ENCODE measurements at places on chromosomes 5 and 9.

- DNase-seq: no peak
Observed at GRCh38 chr5:150299571-150300327, 3.0 kb downstream of the ARSI start.

DNA sequence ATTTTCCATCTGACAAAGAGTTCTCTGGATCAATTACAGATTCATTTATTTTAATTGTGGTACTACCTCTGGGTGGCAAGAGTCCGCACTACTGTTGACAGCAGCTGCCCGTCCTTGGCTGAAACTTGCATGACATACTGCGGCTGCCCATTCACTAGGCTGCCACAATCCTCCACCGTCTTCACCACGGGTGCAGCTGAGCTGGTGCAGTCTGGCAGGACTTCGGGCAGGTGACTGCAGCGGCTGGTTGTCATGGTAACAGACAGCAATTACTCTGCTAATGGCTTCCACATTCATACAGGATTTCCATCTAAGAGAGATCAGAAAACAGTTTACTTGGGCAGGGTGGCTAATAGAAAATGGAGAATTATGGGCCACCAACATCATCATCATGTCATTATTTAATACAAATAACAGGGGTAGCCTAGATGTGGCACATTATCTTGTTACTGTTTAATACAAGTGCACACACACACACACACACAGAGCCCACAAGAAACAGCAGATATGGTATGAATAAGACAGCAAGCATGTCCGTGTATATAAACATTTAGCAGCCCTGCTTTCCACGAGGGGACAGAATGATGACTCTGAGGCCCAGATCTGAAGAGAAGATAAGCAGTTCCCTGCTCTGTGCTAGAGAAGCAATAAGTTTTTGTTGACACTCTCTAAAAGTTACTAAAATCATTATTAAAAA is 112.3 kb downstream of the MARCHF3 start:
- DNase-seq: peak; percentile 34

GRCh38 chr9:123485216-123485615 is 129.2 kb downstream of the CRB2 start:
- no peak for DNase-seq

DNA sequence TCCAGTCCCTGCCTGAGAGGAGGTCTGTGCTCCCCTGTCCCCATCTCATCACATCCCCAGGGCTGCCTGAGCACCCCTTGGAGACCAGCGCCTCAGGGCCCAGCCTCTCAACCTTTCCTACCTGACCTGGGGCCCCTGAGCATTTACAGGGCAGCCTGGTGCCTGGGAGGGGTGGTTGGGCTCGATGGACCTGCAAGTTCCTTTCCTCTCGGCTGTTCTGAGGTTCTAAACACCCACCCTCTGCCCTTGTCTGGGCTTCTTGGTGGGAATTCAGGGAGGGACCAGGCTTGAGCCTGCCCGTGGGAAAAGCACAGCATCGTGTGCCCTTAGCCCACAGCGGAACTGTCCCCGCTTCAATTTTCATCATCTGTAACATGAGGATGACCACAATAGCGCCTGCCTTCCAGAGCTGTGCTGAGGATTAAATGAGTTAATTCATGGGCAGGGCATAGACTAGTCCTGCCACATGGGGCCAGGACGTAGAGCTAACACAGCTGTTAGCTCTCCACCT is 91.0 kb upstream of the SH3PXD2B start:
- no peak for DNase-seq

DNA sequence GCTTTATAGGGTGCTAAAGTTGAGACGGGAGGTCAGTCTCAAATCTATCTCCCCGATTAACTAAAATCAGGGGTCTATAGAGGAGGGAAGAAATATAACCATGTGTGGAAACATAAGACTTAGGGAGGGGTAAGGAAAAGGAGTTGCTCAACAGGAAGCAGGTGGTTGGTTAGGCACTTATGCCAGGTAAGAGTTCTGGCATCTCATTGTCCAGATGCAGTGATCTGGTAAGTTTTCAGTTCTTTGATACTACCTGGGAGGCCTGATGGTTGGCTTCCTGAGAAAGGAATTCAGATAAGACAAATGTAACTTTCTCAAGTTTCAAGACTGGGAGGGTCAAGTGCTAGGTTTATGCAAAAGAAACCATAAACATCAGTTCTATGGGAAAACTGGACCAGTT is 47.7 kb downstream of the CERT1 start:
- no peak for DNase-seq

DNA sequence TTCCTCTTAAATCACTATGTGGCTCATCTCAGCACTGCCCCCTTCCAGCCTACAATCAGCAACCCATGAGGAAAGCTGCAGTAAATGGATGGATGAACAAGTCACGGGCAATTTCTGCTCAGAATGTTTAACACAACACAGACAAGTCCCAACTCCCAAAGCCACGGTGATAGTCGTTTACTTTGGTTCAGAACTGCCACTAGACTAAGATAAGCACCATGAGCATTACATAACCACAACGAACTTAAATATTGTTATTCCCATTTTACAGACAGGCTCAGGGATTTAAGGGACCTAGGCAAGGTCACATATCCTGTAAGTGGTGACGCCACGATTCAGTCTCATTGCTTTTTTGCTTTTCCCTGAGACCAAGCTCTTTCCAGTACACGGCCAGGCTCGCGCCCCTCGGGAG is 2.0 kb upstream of the SMIM27 start:
- DNase-seq: no peak

- DNase-seq: peak; percentile 61
Observed at GRCh38 chr9:7104625-7105024, 346.9 kb downstream of the KDM4C start.

- no peak for DNase-seq
Observed at GRCh38 chr5:176888865-176889165, 10.3 kb downstream of the HK3 start.

DNA sequence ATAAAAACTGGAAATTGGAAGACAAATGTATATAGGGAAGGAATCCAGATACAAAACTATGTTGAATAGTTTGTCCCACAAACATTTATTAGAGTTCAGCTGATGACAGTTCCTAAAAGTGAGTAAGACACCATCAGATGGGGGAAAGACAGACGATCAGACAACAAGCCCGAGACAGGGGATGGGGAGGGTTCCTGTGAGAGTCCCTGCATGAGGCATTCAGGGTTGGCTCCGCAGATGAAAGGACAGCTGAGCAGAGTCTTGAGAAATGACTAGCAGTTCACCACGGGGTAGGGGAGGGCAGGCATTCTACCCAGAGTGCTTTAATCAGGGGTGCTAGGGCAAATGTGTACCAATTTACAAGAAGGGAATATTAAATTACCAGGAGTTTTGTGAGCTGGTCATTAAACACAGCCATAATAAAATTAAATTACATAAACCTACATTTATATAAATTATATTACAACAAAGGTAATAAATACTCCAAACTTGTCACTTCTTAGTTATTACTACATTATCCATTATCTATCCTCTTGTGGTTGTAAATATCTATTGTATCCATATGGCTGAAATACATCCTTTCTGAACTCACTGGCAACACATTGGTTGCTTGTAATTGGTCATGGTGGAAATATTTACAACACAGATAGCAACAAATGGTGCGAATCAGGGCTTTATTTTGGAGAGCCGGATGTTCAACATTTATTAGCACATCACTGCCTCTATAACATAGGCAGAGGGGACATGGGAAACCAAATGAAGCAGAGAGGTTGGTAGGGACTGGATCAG is 27.8 kb downstream of the TNFSF15 start:
- no peak for DNase-seq

DNA sequence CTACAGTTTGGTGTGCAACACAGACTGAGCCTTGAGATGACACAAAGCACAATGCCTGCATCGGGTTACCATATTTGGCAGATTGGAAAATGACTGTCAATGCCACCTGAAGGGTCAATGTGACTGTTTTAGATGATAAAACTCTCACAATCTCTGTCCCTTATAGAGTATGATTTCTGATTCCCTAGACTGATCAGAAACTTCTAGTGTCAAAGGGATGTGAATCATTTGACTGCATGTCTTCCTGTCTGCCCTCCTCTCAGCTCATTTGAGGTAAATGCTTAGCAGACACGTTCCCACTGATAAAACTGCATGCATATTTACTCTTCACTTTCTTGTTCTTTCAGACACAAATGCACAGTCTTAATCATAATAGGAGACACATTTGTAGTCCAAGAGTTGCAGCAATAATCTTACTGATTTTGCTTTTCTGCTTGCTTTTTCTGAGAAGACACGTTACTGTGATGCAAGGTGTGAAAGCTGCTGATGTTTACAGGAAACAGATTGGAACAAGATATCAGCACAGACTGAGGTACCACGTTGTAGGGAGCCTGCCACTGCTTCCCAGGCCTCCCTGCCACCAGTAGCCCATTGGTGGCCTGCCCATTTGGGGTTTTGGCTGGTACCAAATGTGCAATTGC is 77.8 kb downstream of the GCNT4 start:
- no peak for DNase-seq

GRCh38 chr5:128014578-128014977 is 69.0 kb upstream of the SLC12A2 start:
- DNase-seq: no peak

- DNase-seq: no peak
Observed at GRCh38 chr9:98570055-98570454, 138.7 kb downstream of the GABBR2 start.

GRCh38 chr9:1001838-1002237 is 25.4 kb downstream of the DMRT3 start:
- no peak for DNase-seq
